ENCODE measurements at places on chromosomes 13 and 19.
A peak's percentile ranks its signal among the peaks of the same experiment; 100 is the strongest.

DNA sequence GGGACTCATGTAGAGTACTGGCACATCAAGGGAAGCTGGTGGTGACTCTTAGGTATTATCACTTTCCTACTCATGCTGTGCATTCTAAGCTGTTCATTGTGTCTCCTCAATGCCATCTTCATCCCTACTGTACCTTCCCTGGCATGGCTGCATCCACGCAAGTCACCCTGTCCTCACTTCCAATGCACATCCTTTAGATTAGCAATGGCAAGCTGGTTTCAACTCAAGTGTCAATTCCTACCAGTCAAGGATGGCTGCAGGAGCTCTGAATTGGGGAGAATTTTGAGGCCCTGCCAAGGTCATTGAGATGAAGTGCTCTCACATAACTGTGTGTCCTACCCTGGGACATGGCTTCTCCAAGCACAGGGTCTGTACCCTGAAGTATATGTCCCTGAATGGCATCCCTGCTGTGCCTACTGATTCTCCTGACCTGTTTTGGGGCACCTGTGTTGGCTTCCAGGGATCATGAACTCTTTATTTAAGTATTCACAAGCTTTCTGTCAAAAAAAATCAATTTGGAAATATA lies 24.6 kb downstream of the COL4A1 start:
- DNase-seq = no peak

- no peak for DNase-seq
Measured at GRCh38 chr19:9850235-9850959, 15.3 kb downstream of the PIN1 start.

- no peak for DNase-seq
Measured at GRCh38 chr13:79674765-79675515, 194.0 kb downstream of the NDFIP2 start.

DNA sequence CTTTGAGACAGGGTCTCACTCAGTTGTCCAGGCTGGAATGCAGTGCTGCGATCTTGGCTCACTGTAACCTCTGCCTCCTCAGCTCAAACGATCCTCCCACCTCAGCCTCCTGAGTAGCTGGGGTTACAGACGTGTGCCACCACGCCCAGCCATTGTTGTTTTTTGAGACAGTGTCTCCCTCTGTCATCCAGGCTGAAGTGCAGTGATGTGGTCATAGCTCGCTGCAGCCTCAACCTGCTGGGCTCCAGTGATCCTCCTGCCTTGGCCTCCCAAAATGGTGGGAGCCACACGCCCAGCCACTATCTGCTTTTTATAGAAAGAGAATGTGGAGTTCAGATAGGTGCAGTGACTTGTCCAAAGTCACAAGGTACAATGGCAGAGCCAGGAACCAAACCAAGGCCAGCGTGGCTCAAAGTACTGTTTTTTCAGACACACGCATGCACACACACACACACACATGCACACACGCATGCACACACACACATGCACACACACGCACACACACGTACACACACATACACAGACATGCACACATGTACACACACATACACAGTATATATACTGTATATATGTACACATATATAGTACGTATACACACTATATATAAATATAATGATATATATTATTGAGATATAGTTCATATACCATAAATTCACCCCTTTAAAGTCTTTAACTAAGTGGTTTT lies 6.6 kb downstream of the GADD45B start:
- DNase-seq = no peak

- DNase-seq = peak; percentile 38
Measured at GRCh38 chr13:76019421-76020044, 383.4 kb downstream of the LMO7 start.
